Skin of body (tissue), 3 donors: ENCODE measurements at places on chromosomes 4 and X. TPM values are rescaled to one million over a fixed set of nuclear protein-coding genes. Genes with fewer than 3 reads are reported as not detected.

- peak; percentile 18 for DNase-seq
Measured at GRCh38 chrX:134172588-134173259, 64.3 kb upstream of the CCDC160 start.

NUP62CL gene
- total RNA-seq, result 3.0 TPM

DNA sequence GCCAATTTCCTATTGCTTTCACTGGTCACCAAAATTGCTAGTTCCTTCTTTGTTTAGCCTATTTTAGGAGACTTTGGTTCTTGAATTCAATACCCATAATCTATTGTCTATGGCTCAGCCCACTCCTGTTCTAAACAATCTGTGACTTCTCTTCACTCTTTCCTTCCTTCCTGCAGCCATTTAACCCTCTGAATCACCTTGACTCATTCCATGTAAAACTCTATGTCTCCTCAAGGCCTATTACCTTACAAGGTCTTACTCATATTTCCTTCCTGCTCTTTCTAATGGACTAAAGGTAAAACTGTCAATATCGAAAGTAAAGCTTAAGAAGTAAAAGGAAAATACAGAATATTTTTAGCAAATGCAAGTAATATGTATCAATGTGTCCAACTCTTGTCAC, 301.6 kb downstream of the ARHGAP24 start:
- no peak for DNase-seq

CT47A7 gene
- not detected for total RNA-seq

CSN1S1 gene
- not detected for total RNA-seq

GRCh38 chrX:102863735-102864134, 73.3 kb upstream of the RAB40AL start:
- peak; percentile 54 for DNase-seq

DNA sequence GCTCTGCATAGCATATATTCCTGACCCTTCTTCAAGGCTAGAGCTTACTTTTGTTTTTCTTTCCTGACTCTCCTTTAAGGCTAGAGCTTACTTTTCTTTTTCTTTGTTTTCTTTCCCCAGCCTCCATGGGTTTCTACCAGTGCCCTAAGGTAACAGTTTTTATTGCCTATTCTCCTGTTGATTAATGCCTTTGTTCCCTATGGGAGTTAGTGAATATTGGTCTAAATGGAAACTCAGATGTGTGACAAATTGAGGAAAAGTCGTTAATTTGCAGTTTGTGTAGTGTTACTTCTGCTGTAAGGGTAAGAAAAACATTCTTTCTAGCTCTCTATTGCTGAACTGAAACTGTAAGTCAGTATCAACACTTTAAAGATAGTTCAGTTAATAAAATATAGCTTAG, 358.7 kb downstream of the IL15 start:
- no peak for DNase-seq

PPEF2 gene
- total RNA-seq, result 0.10 TPM

- no peak for DNase-seq
Measured at GRCh38 chr4:69936566-69936965, 5.7 kb downstream of the CSN1S1 start.

HSFX3 gene
- not detected for total RNA-seq

DNA sequence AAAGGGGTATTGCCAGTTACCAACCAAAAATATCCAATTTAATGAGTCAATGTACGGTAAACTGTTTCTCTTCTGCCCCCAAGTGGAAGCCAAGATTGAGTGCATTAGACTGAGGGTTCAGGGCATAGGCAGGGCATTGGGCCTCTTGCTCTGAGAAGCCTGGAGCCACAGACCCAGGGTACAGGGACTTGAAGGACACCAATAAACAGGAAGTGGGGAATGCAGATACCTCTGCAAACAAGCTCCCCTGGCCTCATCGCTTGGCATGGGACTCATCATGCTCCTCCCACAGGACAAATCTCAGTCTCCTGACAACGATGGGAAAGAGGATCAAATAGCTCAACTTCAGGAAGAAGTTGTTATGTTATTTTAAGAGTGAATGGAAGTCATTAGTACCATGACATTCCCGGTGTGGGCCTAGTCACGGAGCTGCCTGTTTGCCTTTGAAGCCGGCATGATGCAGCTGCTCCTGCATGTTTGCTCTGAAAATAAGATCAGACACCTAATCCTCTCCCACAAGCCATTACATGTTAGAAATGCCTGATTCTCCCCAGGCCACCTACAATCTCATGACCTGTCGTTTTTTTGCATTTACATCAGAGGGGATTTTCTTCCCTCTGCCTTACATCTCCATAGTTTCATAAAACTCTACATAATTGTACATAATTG, 224.2 kb downstream of the RCHY1 start:
- DNase-seq, result peak; percentile 4

DNA sequence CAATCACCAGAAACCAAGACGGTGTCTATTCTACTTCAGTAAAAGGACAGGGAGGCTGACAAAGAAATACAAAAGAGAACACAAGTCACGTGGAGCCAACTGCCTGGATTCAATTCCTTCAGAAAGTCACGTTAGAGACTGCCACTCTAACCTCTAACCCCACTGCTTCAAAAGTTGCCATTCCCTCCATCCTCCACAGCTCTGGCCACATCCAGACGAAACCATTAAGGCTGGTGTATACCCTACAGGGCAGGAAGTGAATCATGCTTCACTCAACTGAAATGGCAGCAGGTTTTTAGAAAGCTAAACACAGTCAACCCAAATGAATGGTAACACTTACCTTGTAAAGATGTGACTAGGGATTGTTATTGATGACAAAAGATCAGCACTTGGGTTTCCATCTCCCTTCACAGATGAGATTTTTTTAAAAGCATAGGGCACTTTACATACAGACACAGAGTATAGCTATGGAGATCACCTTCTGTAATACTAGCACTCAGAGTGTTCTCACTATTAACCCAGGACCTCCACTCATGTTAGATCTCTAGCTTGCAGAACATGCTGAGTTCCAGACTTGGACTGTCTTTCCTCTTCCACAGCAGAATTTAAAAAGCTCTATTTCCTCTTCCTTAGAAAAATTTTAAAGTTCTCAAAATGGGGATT, 37.4 kb downstream of the MAML3 start:
- DNase-seq, result no peak

DNA sequence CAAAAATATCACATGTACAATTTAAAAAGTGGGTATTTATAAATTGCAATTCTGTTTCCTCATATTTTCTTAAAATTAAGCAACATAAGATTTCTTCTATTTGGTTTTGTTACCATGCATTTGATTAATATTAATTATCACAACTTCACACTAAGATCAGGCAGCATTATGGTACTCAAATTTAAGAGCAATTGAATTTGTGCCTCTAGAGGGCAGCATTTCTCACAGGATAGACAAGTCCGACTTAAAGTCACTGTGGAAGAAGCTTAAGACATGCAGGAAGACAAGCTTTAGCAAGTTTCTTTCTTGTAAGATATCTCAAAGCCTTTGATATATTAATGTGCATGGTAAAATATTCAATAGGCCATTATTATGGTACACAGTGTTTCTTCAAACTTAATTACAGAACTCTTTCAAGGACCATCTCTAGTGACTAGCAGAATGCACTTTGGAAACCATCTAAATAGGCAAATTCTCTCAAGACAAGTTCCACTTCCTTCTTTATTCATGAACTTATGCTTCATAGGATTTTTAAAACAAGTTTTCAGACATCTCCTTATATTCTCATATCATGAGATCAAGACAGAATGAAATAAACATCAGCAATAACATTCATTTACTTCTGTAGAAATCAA, 35.0 kb downstream of the FBXW7 start:
- DNase-seq, result peak; percentile 74

- DNase-seq, result peak; percentile 79
Measured at GRCh38 chr4:168631241-168632162, 134.7 kb downstream of the PALLD start.

GRCh38 chr4:1565598-1566295, 118.4 kb downstream of the FAM53A start:
- no peak for DNase-seq

DNA sequence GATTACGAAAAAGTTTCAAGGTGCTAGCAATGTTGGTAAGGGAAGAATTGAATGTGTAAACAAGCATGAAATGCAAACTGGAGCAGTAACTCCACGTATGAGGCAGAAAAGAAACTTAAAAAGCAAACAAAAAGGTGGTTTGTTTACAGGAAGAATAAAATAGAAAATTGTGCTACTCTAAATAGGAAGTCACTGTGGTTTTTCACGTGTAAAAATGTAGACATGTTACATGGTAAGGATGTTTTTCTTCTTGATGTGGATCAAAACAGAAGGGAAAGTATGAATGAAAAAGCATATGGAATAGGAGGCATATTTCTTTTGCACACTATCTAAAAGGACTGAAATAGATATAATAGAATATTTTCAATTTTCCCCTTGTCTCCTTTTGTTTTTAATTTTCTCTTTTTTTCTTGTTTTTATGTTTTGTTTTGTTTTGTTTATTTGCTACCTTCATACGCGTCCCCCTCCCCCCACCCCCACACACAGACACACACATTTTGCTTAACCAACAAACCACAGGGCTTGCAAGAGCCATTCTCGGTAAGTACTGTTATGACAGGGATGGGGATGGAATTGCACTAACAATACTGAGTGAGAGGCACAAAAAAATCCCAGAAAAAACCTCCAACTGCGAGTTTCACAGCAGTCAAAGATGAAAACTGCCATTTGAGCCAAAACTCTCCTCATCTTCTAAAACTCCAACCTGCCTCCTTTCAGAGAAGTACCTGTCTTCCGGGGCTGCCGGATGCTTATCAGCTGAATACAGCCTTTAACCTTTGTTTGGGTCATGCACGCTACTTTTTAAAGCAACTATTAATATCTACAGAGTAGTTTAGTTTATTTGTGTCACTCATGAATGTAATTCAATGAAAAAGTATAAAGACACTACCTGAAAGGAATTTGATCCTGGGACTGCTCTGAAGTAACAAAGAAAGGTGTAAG, 135.8 kb downstream of the IL15 start:
- DNase-seq, result no peak

GRCh38 chrX:22378296-22378695, 105.6 kb downstream of the CBLL2 start:
- DNase-seq, result no peak

COX7B2 gene
- not detected for total RNA-seq

SAGE1 gene
- total RNA-seq, result not detected

DNA sequence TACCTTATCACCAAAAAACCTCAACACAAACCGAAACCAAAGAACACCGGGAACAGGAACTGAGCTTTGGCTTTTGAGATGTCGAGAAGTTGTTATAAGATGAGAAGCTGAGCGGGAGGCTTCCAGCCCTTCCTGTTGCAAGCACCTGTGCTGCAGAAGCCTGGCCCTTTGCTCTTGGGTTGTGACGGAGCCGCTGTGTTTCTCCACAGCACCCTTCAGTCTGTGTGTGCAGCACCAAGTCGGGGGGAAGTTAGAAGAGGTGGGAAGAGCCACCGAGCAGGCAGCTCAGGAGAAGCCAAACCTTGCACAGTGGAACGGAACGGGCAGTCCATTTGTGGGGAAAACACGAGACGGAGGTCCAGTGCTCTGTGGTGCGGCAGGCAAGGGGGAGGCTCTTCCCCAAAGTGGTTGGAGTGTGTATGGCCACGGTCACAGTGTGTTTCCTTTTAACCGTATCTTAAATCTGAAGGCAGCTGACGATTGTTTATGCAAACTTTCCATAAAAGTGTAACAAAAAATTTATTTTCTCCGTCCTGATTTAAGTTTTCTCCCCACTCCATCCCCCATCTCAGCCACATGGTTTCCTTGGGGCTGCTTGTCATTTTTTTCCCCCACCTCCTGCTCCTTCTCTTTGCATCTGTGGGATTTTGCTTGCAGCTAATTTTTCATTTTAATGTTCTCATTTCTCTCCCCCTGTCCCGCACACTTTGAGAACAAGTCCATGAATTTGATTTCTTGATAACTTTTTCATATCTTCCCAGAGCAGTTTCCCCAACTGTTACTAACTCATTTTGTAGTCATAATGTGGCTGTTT, 123.7 kb downstream of the STOX2 start:
- DNase-seq, result no peak

- no peak for DNase-seq
Measured at GRCh38 chr4:1752284-1753041, 31.1 kb downstream of the TACC3 start.

GRCh38 chr4:157929486-157929885, 243.3 kb downstream of the GASK1B start:
- no peak for DNase-seq

- no peak for DNase-seq
Measured at GRCh38 chr4:37732526-37733186, 46.5 kb upstream of the RELL1 start.

GRCh38 chr4:81675791-81676393, 204.2 kb upstream of the RASGEF1B start:
- peak; percentile 46 for DNase-seq

ZNF732 gene
- total RNA-seq, result 4.5 TPM

DNA sequence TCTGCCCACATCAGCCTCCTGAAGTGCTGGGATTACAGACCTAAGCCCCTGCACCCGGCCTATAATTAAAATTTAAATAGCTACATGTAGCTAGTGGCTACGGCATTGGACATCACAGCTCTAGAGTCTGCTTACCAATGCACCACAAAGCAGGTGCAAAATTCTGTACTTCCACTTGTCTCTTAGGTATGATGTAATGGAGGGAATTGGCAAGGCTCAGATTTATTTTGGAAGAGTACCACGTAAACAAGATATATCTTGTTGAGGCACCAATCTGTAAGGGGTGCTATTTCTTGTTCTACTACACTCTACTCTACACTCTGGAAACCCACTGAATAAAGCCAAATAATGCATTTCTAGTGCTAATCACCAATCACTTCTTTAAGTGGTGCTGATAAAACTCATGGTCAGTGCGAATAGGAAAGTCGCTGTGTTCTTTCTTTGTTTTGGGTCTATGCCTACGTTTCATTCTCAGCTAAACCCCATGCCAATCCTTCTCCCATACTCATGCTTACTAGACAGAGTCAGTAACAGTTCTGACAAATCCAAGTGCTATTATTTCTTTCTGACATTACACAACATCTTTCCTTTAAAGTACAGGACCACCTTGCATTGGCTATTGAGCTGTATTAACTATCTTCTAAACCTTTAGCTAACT, 92.3 kb downstream of the GC start:
- no peak for DNase-seq

- no peak for DNase-seq
Measured at GRCh38 chrX:13074297-13075262, 30.2 kb upstream of the FAM9C start.

GRCh38 chr4:146124023-146124680, 51.4 kb upstream of the LSM6 start:
- no peak for DNase-seq

UPF3B gene
- 4.6 TPM for total RNA-seq

GRCh38 chr4:2261110-2261852, 628 bp downstream of the MXD4 start:
- DNase-seq, result no peak

DNA sequence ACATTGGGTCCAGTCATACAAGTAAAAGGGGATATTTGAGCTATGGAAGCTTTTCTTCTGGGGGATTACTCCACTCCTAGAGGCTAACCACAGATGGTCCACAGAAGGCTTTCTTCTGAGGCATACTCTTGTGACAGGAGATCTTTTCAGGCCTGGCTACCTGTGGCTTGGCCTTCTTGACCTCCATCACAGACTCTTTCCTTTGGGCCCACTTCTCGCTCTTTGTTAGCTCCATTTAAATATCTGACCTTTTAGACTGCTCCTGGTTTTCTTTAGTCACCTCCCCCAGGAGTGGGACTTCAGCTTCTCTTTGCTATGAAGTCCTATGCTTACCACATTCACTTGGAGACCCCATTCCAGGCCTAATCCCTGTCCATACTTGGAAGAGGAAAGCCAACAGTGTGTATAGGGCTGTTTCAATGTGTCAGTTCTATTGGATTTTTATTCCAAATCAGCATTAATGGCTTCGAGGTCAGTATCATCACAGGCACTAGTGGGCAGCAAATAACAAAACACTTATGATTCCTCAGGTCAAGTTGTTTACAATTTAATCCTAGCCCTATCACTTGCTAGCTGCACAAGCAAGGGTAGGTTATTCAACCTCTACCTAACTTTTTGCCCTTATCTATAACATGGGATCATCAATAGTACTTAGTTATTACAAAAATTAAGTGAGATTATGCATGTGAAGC, 26.3 kb downstream of the GPC3 start:
- no peak for DNase-seq
